ENCODE measurements at places on chromosomes 7 and 10.

GRCh38 chr10:35552650-35553342 lies 52.3 kb upstream of the GJD4 start:
- no peak for DNase-seq

DNA sequence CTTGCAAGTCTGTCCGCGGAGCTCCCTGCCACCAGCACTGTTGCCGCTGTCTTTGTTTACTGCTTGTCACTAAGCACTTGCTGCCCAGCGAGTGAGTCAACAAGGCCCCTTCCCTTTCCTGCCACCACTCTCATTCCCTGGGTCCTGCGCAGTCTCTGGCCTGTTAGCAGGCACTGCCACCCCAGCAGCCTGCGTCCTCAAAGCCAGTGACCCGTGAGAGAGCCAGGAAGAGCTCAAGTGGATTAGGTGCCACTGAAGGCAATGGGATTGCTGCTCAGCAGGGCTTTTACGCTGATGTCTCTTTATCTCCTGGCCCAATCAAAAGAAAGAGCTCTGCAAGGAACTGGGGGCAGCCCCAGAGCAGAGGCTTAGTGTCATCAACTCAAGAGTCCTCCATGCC lies at the start of gene FRMPD2:
Gene FRMPD2 (minus strand): TSS at position 61 of the 400 bp plus-strand sequence. CDS start 129 bp downstream, outside the sequence.
- DNase-seq, result no peak

GRCh38 chr7:113366122-113366521 lies 247.8 kb upstream of the SMIM30 start:
- DNase-seq, result no peak

DNA sequence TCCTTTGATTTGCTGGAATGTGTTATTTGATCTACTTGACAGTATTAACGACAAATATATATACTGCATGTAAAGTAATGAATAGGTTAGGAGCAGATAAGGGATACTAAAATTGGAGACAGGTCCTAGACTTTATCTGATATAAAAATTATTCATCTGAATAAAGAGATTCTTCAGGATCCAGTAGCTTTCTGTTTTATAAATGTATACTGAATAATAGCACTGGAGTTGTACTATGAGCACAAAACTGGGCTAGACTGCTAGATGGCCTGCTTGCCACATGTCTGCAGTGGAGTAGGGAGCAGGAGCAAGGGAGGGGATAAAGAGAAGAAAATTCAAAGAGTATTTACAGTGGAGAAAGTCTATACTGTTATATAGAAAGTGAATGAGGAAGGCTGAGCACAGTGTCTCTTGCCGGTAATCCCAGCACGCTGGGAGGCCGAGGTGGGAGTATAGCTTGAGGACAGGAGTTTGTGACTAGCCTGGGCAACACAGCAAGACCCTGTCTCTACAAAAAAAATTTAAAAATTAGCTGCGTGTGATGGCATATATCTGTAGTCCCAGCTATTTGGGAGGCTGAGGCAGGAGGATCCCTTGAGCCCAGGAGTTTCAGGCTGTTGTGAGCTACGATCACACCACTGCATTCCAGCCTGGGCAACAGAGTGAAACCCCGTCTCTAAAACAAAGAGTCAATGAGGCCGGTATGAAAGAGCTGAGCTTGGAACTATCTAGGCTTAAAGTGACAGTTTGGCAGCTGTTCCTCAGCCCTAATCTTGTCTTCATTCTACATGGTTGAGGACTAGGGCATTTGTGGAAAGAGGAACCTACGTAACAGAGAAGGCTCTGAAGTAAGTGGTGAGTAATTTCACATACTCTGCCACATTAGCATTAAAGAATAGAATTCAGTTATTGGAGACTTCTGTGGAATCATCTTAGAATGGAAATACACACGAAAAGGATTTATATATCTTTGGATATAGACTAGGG lies 41.8 kb downstream of the CD36 start:
- DNase-seq, result peak; percentile 65

DNA sequence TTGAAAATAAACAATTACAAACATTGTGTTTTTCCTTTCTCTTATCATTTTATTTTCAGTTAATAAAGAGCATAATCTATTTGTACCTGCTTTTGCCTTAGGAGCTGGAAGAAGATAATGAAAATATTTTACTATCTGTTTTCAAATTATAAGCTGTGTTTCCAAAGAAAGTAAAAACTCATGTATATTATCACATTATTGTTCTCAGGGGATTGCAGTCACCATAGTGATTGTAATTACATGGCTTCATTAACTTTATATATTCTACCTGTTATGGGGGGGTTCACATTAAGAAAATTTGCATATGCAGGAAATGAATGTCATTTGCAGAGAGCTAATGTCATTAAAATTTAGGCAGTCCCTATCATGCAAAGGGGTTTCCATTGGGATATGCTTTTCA lies 542.3 kb downstream of the NXPH1 start:
- no peak for DNase-seq

DNA sequence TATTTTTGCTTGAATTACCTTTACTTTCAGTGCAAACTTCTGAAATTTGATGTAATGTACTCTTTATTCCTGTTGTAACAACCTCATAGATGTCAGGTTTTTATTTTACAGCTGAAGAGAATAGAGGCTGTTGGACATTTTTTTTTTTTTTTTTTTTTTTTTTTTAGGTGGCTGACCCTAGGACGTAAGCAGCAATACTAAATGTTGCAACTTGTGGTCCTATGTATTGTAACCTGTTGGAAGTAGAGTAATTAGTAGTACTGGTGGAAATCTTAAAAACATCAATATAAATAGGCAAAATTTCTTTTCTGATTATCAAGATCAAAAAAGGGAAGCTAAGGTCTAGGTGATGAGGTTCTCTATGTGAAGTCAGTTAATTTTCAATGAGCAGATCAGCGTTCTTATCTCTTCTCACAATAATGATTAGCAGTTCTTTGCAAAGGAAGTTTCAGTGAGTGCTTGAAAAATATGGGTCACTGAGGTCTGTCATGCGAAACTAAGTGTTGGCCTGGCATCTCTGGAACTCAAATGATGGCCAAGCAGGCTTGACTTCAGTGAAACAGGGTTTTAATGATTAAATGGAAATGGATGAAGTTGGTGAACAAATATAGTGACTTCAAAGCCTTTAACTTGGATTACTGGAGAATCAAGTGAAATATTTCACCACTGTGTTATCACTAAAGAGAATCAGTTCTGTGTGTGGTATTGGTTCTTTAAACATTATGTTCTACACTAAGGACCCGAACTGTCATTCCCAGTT lies 42.7 kb downstream of the BICC1 start:
- DNase-seq, result no peak

DNA sequence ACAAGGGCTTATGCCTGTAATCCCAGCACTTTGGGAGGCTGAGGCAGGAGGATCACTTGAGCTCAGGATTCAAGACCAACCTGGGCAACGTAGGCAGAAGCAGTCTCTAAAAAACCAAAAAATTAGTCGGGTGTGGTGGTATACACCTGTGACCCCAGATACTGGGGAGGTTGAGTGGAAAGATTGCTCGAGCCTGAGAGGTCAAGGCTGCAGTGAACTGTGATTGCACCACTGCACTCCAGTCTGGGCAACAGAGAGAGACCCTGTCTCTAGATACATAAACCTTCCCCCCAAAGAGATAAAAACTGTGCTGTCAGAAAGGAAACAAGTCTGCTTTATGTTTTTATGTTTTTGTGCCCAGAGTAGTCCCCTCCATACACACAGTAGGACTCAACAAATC lies 27.5 kb upstream of the CDK13 start:
- DNase-seq, result no peak

DNA sequence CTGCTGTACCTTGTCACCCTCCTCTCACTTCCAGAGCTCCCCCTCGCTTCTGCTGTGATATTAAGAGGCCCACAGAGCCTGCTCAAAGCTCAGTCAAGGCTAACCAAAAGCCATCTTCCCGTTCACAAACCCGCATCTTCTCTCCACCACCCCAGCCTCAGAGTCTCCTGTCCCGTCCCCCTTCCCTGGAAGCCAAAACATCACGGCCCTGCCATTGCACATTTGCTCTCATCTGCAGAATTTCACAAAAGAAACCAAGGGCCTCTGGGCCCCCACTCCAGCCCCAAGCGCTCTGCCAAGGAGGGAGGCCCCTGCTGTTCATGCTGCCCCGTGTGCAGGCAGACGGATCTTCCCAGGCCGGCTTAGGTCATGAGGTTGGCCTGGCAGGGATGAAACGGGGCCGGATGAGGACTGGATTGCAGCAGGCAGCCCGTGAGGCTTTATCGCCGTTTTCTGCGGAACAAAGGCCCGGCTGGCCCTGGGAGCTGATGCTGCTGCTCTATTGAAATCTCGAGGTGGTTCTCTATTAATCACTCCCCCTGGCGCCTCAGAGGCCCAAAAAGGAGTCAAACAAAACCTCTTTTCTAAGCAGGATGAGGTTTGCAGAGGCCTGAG lies 31.6 kb upstream of the FOXK1 start:
- no peak for DNase-seq
